Stimulated activated CD8-positive, alpha-beta memory T cell treated with anti-CD3 and anti-CD28 coated beads, Interleukin-4, amount 100 ng/mL, for 4 hours (primary cell): ENCODE measurements at places on chromosomes 12 and 14.

DNA sequence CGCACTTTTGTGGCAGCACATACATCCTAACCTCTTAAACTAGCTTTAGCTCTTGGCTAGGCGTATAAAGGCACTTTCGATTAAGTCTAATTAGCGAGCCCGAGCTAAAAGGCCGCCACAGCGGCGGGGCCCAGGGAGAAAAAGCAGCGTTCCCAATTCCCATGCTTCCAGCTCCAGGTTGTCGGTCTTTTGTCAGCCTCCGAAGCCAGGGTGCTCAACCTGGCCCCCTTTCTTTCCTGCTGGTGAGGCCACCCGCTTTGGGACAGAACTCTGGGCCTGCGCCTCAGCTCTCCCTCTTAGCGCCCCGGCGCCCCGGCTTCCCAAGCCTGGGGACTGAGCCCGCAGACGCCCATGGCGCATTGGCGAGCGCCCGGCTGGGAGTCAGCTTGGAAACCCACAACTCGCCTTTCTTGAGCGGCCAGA, 33.3 kb upstream of the TBX5 start:
- no peak for DNase-seq

DNA sequence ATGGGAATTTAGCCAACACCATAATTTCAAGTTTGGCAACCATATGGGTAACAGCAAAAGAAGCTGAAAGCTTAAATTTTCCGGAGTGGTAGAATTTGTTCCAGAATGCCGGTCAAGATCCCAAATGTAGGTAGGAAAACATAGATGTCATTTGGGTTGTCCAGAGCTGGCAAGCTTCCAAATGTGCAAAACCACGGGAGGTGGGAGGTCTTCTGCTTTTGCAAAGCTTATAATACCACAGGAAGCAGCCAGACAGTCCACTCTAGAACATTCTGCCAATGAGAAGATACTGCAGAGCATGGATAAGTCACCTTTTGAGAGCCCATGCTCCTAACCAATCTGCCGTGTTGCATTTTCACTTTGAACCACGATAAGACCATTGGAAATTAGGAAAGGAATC, 26.4 kb upstream of the BATF start:
- DNase-seq, result no peak

GRCh38 chr12:19800884-19801283, 361.6 kb downstream of the AEBP2 start:
- DNase-seq, result no peak

GRCh38 chr12:1837541-1838204, 17.3 kb downstream of the LRTM2 start:
- DNase-seq, result no peak

DNA sequence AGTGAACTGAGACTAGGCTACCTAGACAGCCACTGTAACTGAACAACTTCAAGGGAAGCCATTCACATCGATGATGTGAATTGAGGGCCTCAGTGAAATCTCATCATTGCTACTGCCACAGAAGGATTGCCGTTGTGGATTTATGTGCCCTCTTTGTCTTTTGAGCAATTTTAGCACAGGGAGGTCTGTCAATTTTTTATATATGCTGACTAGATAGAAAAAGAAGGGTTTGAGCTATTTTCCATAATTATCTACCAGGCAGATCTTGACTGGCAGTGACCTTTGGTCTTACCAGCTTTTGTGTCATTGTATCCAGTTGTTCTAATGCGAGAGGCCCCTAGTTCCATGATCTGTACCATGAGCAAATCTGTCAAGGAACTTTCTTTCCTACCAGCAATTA, 179.4 kb downstream of the ERC1 start:
- no peak for DNase-seq

GRCh38 chr14:81465507-81466228, 65.5 kb upstream of the STON2 start:
- DNase-seq, result no peak

GRCh38 chr12:99093166-99093565, 448.1 kb downstream of the APAF1 start:
- DNase-seq, result no peak

- DNase-seq, result no peak
Observed at GRCh38 chr12:47698055-47698454, 7.8 kb downstream of the RPAP3 start.

DNA sequence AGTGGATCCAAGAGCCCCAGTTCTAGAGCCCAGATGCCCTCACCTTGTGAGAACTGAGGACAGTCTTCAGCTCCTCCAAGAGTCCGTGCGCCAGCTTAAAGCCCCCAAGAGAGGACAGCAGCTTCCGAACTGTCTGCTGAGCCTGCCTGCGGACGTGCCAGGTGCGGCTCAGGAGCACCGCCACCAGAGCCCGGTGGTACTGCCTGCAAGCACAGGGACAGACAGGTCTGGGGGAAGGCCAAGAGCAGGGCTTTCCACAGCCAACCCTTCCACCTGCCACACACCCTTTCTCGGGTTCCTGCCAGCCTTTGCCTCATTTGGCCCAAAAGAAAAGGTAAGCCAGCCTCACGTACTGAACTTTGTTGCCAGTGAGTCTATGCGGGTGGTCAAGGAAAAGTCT, 30.2 kb downstream of the GCN1 start:
- no peak for DNase-seq

GRCh38 chr12:212415-212714, 1.6 kb downstream of the SLC6A12 start:
- no peak for DNase-seq

GRCh38 chr12:67650388-67651131, 2.0 kb downstream of the DYRK2 start:
- no peak for DNase-seq

DNA sequence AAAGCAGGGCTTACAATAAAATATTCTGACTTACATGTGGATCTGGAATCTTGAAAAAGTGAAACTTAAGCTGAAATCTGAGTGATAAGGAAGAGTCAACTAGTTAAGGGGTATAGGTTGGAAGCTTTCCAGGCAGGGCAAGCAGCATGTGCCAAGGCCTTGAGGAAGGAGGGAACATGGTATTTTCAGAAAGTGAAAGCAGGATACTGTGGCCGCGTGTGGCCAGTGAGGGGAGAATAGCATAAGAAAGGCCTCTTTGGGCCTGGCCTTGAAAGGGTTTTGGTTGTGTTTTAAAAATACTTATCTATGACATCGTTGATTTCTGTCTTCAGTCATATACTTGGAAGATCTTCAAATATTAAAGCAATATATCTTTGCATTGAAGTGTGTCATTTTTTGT, 213.4 kb downstream of the AKAP6 start:
- no peak for DNase-seq

DNA sequence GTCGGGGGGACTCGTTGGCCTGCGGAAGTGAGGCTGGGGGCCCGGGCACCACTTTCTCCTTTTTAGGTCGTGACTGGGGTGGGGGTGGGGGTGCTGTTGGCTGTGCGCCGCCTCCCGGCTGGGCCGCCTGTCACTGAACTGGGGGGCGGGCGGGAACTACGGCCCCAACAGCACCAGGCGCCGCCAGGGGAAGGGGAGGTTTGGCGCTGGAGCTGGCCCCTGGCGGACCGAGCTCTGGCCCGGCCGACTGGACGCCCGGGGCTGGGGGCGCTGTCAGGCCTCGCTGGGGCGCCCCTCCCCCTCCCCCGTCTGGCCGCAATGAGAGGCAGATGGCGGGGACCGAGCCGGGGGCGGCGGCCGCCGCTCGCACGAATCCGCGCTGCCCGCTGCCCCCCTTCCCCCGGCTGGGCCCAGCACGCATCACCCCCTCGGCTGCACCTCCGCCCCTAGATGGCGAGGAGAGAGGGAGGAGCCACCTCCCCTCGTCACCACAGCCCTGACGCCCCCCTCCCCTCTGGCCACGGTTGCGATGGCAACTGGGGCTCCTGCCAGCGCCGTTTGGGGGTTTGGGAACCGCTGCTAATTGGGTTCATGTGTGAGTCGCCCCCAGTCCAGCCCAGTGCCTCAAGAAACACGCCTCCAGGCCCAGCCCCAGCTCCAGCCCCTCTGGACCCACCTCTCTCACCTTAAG, 723 bp downstream of the NFATC4 start:
- DNase-seq, result peak; percentile 36

- no peak for DNase-seq
Observed at GRCh38 chr14:64659366-64659765, 44.9 kb upstream of the PLEKHG3 start.

DNA sequence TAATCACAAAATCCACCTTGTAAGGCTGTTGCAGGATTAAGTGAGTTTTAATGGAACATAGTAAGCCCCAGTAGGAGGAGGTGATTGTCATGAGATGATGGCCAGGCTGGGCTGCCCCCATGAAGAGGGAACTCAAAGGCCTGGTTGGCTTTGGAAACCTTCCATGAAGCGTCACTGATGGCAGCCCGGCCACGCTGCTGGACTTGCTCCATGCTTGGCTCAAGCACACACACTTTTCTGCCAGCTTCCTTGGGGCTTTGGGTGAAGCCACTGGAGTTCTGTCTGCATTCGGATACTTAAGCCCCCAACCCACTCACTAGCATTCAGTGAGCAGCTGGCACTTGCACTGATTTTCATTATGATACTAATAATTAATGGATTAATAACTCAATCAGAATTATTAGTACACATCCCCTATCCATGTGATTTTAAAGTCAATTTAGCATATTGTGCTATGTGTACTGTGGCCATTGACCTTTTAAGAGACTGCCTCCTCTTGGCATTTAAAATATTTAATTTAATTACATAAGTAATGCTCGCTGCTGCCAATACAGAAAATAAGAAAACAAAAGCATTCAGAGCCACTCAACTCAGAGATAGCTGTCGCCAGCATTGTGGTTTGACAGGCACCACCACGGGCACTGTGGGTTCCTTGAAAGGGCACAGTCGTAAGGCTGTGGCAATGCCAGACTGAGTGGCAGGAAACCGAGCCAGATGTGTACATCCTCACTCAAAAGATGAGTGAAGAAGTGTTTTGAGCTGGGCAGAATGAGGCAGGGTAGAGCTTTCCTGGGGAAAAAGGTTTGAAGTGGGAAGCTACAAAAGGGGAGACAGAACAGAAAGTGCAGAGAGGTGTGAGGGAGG, 15.9 kb downstream of the KRT85 start:
- peak; percentile 36 for DNase-seq

DNA sequence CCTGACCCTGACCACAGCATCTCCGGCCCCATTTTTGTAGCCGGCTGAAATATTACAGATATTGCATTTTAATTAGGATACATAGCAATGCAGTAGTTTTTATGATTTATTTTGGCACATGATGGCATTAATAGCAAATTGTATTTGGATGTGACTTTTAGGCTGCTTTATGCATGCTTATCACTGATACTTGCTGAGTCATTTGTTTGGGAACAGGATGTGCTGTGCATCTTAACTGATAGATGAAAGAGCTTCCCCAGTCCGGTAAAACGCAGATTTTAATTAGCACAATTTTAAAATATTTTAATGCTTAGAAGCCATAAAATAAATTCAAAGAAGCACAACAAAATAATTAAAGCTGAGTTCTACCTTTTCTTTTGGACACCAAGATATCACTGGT, 90.7 kb downstream of the OTOGL start:
- no peak for DNase-seq

DNA sequence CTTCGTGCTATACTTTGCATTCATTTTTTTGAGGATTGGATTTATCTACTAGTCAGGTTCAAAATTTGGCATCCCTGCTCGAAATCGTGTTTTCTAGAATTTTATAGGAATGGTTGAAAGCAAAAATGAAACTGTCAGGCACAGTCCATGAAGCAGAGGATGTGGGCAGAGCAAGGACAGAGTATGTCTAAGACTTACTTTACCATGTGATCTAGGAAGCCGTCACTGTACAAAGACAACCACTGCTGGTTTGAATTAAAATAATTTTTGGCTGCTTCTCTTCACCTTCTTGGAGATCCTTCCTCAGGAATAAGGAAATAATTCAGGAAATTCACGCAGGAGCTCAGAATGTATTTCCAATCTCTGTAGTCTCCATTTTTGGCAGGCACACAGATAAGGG, 31.6 kb upstream of the SGPP1 start:
- DNase-seq, result no peak
